ENCODE measurements at places on chromosomes 12 and 14.

GRCh38 chr12:42638697-42639096 lies 49.2 kb upstream of the PRICKLE1 start:
- no peak for DNase-seq

DNA sequence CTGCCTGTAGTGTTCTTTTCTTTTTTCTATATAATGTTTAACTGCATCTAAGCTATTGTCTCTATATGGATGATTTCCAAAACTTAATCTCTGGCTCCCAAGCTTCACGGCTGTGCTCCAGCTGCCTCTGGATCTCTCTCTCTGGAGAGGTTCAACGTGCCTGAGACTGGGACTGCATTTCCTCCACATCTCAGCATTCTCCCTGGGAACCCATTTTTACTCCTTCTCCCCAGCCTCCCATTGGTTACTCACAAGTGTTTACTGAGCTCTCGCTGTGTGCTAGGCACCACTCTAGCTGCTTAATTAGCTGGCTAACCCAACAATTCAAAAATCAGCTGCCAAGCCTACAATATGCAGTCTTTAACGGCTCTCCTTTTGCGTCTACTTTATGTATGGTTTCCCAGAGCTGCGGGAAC lies 34.7 kb downstream of the FBXL14 start:
- peak; percentile 26 for DNase-seq

DNA sequence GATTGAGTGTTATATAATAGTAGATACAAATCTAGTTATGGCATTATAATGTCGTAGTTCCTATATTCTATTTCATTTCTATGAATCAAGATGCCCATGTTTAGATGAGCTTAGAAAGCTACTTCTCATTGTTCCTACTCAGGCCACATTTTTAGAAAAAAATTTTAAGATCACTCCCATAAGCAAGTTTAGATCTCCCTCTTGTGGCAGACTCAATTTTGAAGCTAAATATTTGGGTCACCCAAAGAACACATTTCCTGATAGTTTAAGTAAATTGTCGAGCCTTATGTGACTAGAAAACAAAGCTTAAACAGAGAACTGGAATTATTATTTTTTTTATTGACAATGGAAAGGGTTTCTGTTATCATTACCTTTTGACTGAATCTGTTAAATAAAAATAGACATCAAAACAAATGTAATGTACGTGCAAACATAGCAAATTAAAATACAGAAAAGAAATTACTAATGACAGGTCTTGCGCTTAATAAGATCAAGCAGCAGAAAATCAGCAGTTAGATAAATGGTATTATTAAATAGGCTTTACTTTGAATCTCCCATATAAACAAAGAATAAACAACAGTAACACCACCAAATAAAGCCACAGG lies 180.2 kb downstream of the ACSS3 start:
- no peak for DNase-seq

DNA sequence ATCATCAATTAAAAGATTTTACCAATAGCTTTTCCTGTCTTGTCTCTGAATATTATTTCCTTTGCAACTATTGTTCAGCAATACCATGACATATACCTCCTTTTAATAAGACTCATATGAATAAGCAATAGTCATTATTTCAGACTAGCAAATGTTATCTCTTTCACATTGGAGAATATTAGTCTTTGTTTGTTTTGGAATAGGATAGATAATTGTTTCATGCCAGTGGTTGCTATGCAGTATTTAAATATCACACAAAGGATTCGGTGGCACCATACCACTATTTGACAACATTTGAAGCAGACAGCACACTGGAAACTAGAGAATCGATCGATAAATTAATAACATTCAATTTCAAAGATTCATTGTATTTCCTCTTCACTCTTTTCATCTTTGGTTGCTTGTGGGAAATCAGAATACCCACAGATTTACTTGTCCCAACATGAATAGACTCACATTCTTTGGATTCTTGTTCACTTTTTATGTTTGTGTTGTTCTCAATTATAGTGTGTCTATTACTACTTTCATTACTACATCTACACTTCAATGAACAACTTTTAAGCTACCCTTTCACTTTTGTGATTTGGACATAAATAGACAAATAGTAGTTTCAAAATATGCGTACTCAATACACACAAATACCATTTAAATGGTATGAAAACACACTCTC lies 42.7 kb upstream of the TBPL2 start:
- DNase-seq, result no peak

DNA sequence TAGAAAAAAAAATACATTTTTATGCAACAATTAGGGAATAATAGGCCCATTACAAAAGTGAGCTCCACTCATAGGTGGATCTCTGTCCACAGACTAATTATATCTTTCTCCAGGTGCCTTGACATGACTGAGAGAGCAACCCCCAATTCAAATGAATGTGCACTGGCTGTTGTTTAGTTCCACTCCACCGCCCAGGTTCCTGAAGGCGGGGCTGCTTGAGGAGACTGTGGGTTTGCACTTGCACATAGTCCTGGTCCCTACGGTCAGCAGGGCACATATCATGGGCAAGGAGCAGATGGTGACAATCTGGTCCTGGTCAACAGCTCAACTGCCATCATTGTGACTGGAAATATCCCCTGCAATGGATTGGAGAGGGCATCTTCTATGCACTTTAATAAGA lies 195.6 kb upstream of the PWP1 start:
- no peak for DNase-seq

DNA sequence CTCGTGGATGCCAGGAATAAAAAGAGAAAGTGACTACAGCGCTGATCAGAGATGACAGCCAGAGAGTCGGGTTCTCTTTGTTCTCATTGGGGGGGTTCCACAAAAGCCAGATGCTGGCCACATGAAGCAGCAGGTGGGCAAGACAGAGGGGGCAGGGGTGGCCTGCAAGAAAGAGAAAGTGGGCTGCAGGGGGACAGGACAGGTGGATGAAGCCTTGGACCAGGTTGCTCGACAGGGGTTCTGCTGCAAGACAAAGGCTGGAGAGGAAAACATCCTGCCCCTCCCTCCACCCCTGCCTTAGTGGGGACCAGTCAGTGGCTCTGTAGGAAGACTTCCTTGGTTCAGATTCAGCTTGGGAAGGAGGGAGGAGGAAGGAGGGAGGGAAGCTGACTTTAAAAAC lies 126.2 kb downstream of the KSR2 start:
- DNase-seq, result no peak

DNA sequence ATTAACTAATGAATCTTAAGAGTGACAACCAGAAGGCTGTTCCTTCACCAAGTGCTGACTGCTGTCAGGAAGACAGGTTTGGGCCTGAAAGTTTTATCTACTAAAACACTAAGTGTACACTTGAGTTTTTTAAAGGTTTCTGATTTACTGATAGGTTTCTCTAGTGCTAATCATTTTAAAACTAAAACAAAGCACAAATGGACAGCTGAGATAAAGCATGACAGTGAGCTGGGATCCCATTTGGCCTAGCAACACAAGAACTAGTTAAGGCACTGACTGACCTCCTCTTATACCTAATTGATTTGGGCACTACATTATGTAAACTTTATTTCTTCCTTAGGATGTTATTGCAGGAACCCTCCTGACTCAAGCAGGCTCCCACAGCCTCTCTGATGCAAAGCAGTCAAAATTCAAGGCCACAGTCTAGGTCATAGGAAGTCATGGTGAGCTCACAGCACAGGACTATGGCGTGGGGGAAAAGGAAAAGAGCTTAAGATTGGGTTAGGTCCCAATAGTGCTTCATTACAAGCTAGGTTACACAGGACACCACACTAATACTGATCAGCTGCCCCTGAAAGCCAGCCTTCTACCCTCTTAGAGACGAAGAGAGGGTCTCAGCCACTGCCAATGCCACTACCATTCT lies 3.5 kb downstream of the STXBP6 start:
- no peak for DNase-seq

- DNase-seq, result no peak
These were observed 55.4 kb downstream of the ASCL1 start for GRCh38 chr12:103012884-103013283.

- peak; percentile 25 for DNase-seq
These were observed 24.9 kb upstream of the C12orf76 start for GRCh38 chr12:110073049-110073831.

DNA sequence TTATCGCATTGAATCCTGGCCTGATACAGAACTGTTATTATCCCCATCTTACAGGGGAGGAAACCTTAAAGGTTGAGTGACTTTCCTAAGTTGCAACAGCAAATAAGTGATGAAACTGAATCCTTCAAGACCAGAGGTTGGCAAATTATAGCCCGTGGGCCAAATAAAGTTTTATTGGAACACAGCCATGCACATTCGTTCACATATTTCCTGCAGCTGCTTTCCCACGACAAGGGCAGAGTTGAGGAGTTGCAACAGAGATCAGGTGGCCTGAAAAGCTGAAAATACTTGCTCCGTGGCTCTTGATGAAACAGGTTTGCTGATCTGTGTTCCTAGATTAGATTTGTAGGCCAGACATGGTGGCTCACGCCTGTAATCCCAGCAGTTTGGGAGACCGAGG lies 126.7 kb downstream of the PHETA1 start:
- no peak for DNase-seq

DNA sequence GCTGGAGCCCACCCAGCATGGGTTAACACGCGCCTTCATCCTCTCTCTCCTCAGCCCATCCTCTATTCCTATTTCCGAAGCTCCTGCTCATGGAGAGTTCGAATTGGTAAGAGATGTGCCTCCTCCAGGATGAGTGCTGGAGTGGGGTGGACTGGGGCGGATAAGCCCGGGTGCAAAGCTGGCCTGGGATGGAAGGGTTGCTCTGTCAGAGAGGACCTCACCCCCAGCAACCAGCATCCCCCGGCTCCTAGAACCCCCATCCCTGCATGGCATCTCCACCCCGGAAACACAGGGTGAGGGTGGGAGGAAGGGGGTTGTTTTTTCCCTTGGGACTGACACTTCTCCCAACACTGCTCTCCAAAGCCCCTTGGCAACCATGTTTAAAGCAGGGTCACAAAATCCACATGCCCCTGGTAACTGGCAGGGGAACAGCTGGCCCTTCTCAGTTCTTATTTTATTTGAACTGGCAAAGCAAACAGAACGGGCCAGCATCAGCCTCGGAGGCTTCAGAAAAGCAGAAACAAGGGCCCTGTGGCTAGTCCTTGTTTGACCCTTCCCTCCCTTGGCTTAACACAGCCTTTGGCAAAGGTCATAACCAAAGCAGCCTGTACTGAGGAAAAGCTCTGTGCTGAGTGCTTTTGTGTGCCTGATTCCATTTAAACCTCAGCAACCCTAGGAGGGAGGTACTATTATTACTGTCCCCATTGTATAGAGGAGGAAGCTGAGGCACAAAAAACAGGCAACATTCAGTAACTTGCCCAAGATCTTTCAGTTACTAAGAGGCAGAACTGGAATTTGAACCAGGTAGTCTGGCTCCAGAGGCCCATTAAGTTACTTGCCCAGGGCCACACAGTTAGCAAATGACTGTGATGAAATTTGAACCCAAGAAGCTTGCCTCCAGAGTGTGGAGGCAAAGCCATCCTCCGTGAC lies 4.2 kb downstream of the GSTZ1 start:
- no peak for DNase-seq

GRCh38 chr14:61226015-61226654 lies 55.0 kb downstream of the TMEM30B start:
- no peak for DNase-seq

GRCh38 chr14:76376409-76376877 lies 506 bp downstream of the ESRRB start:
- no peak for DNase-seq

Measured in lower leg skin (tissue), 4 donors.